ENCODE measurements at places on chromosomes 6 and 20. TPM values are rescaled to one million over a fixed set of nuclear protein-coding genes. Genes with fewer than 3 reads are reported as not detected.

The MEI4 gene
- total RNA-seq = 0.23 TPM

The COL9A3 gene
- total RNA-seq = 76.0 TPM

- H3K27me3 ChIP-seq = no peaks in the 10 kb centered on the region
- H3K4me1 ChIP-seq = peaks cover 3% of the 10 kb centered on the region
- no peak overlapping the region for H3K27ac ChIP-seq
- no peaks in the 10 kb centered on the region for H3K36me3 ChIP-seq
- DNase-seq = no peak
- no peak overlapping the region for H3K4me3 ChIP-seq
Measured at GRCh38 chr6:47073125-47074110, 31.3 kb upstream of the ADGRF1 start.

DNA sequence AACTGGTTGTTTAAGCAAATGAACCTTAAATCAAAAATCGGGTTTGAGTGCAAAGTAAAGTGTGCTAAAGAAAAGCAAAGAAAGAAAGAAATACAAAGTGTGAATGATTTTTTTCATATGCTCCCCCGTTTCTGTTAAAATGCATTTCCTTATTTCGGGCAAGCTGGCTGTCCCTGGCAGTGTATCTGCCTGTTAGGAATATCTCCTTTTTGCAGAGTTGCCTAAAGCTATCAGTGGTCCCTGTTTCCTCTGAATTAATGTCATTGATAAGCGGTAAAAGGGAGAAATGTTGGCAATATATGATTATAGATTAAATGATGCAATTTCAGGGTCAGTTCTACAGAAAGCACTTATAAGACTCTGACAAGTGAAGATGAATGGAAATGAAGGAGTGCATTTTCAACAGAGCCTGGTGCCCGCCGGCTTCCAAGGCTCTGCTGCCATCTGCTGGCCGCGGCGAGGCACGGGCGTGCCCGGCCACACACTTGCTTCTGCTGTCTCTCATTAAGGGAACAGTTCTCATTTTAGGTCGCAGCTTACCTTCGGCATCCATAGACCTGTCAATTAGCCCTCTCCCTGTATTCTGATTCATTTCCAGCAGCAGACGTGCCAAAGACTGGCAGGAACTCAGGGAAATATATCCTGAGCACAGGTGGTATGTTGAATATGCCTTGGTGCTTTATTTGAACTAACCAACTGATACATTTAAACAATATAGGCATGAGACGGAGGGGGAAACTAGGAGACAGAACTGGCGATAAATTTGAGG, 381.9 kb downstream of the C6orf118 start:
- H3K27me3 ChIP-seq = no peaks in the 10 kb centered on the region
- H3K4me1 ChIP-seq = no peaks in the 10 kb centered on the region
- H3K4me3 ChIP-seq = no peak overlapping the region
- no peaks in the 10 kb centered on the region for H3K36me3 ChIP-seq
- H3K27ac ChIP-seq = no peak overlapping the region
- peak; percentile 87 for DNase-seq

DNA sequence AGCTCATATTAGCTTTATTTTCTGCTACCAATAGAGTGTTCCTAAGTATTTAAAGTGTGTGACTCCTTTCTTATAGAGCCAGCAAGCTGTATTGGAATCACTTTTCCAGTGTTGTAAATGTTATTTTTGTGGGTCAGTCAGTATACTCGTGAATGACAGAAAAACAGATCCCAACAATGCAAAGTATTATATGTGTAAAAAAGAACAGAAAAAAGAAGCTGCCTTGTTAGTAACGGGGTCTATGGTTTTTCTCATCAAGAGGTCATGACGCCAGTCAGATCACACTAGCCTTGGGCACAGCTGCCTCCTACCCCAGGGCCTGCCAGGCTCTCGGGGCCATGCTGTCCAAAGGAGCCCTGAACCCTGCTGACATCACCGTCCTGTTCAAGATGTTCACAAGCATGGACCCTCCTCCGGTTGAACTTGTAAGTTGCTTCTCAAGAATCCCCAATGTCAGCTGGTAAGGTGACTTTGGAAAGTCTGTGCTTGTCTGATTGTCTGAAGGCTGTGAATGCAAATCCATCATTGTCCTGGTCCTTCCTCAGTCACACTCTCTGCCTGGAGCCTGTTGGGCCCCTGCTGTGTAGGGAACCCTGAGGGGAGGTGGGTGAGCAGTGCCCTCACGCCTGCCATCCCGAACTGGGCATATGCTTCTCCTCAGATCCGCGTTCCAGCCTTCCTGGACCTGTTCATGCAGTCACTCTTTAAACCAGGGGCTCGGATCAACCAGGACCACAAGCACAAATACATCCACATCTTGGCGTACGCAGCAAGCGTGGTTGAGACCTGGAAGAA, 9.8 kb downstream of the NELFCD start:
- no peak overlapping the region for H3K27ac ChIP-seq
- H3K36me3 ChIP-seq = peaks cover 75% of the 10 kb centered on the region
- no peak overlapping the region for H3K4me3 ChIP-seq

GRCh38 chr6:170279977-170280688, 10.7 kb downstream of the DLL1 start:
- DNase-seq = no peak
- H3K4me1 ChIP-seq = no peaks in the 10 kb centered on the region
- H3K27me3 ChIP-seq = no peaks in the 10 kb centered on the region
- no peak overlapping the region for H3K4me3 ChIP-seq
- H3K36me3 ChIP-seq = peaks cover 15% of the 10 kb centered on the region

The LY86 gene
- not detected for total RNA-seq
